ENCODE measurements at places on chromosomes 13 and 19. TPM values are rescaled to one million over a fixed set of nuclear protein-coding genes. Genes with fewer than 3 reads are reported as not detected.

- DNase-seq = no peak
Observed at GRCh38 chr19:31502536-31503170, 153.4 kb upstream of the TSHZ3 start.

DNA sequence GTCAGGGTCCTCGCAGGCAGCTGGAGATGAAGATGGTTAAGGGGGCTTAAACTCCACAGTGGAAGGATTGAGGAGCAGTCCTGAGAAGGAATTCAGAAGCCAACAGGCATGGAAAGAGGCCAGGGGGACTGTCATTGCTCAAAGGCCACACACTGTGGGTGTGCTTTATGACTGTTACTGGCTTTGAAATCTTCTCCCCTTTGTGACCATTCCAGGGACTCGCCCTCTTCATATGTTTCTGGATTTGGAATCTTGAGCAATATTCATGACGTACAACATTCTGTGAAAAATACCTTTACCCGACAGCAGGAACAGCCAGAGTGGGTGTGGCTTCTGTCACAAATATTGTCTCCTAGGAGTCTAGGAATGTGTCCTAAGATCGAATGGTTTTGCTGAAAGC lies 16.6 kb downstream of the CEACAM7 start:
- no peak for DNase-seq

DNA sequence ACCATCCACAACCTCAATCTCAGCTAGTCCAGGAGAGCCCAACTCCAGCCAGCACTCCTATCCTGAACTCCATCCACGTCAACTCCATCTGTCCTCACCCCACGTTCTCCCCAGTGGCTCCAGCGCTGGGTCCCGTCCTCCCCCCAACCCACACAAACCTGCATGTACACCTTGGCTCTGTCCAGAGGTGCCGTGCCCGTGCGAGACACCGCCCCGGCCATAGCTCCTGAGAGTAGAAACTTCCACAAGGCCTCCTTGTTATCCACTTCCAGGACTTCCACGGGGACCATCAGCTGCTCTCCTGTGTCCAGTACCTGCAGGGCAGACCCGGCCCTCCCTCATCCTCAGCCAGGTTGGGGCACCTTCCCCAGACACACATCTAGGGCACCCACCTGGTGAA lies 1.7 kb downstream of the SLC25A41 start:
- no peak for DNase-seq

LILRA5 gene
- total RNA-seq = not detected

RASGRP4 gene
- not detected for total RNA-seq
